Central memory CD8-positive, alpha-beta T cell (primary cell): ENCODE measurements at places on chromosomes 11 and 22.

DNA sequence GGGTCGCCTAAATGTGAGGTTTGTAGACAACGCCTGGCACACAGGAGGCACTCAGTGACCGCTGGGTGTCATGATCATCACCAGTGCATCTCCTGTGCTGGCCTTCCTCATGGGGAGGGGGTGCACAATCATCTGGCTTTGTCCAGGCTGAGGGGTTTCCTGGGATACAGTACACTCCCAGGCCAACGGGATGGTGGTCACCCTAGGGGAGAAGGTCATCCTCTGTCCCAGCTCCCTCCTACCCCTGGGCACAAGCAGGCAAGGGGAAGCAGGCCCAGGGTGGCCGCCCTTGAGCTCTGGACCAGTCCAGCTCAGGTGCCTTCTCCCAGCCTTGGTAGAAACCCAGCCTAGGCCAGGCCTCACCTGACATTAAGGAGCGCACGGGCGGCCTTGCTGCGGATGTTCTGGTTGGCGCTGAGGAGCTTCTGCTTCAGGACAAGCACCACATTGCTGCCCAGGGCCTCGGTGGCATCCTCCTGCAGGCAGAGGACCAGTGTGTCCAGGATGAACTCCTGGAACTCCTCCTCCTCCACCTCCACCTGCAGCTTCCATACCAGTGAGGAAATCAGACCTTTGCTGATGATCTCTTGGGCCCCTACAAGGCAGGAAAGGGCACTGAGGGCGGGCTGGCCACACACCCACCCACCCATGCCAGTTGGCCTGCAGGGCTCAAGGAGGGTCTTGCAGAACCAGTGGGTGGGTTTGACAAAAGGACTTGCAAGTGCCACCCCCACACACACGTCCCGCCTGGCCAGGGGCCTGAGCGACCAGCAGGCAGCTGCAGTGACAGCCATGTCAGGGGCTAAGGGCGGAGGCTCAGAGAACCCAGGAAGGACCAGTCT lies 6.6 kb upstream of the GNAZ start:
- peak; percentile 12 for DNase-seq

- DNase-seq: no peak
Observed at GRCh38 chr22:45096256-45096907, 67.3 kb upstream of the NUP50 start.

DNA sequence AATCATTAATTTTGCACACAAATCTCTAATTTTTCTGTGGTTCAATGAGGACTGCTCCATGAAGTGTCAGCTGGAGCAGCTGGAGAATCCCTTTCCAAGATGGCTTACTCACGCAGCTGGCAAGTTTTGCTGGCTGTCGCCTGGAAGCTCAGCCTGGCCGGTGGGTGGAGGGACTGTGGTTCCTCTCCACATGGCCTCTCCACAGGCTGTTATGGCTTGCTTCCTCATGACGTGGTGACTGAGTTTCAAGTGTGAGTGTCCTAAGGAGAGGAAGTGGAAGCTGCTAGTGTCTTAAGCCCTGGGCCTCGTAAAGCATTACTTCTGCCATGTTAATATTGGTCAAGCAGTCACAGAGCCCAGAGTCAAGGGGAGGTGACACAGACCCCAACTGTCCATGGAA lies 14.0 kb upstream of the NRIP3 start:
- DNase-seq: no peak

GRCh38 chr11:21710809-21711208 lies 482.1 kb upstream of the ANO5 start:
- DNase-seq: no peak

DNA sequence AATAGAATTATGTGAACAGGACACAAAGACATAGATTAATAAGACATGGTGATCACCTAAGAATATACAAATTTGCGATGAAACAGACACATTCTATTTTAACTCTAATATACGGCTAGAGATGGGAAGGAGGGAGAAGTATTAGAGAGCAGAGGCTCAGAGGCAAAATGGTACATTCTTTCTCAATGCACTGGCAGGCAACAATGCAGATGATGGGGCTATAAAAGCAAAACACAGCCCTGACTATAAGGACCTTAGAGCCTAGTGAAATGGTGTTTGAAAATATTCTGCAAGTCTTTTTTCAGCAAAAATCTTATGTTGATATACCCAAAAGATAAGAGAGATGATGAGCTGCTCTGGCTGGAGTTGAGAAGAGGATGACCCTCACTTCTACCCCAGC lies 13.1 kb downstream of the TCF20 start:
- no peak for DNase-seq

DNA sequence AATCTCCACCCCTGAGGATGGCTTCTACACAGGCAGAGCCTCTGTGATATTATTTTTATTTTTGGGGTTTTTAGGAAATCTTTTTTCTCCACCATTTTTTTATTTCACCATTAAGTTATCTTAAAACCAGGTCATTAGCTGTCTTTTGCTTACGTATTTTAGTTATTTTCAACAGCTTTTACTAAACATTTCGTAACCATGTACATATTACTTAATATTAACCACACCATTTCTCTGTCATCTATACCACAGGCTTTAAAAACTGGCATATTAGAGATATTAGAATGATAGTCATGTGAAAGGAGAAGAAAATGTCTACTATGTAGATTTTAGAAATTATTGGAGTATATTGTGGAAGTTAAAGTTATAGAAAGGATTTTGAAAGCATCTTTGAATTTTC lies 37.4 kb downstream of the YAP1 start:
- DNase-seq: no peak

DNA sequence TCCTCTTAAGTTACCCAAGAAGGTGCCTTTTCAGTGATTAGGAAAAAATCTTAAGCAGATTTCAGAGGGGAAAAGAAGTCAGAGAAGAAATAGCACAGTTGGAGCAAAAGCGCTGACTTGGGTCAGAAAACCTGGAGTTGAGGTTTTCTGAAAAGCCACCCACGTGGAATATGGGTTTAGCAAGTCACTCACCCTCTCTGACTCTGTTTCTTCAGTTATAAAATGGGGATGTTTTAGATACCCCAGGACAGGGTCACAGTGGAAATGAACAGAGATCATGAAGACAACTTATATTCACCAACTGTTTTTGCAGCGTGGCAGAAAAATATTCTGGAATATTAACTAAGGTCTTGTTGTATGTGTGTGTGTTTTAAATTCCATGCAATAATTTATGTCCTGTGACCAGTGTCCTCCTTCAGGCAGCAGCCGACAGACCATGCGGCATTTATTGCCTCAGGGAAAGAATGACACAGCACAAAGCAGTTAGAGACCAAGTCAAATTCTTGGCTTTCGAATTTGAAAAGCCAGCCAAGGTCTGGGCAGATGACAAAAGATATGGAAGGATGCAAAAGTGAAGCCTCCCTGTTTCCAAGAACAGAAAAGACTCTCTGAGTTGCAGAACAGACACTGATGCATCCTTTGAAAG lies 119.9 kb downstream of the MIAT start:
- no peak for DNase-seq

DNA sequence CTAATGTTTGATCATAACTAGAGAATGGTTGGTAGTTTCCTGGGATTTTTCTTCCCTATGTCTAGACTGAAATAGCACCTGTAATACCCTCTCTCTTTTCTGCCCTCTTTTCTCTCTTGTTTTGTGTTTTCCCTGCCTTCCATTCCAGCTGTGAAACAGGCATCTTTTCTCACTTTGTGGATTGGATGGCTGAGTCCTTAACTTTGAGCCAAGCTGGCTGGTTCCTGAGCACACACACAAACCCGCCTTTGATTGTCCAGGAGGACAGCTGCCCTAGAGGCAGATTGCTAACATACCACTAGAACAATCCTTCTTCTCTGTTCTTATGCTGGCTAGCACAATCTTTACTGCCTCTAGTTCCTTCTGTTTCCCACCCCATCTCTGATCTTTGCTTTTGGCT lies 17.7 kb downstream of the CTNND1 start:
- DNase-seq: no peak

GRCh38 chr11:87020336-87020735 lies 17.4 kb upstream of the TMEM135 start:
- DNase-seq: no peak

DNA sequence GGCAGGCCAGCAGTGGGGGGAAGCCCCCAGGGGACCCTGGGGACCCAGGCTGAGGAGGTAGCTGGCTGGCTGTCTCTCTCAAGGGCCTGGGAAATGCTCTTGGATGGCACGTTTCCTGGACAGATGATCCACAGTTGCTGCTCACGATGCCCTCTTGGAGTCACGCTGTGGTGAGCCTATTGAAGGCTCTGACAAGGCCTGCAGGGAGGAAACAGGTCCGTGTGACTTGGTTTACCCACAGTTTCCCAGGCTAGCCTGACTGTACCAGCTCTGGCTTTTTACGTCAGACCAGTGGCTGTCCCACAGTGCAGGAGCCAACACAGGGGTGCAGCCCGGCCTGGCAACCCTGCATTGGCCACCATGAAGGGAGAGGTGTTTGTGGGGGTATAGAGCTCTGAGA lies 29.2 kb upstream of the PPARA start:
- DNase-seq: no peak

DNA sequence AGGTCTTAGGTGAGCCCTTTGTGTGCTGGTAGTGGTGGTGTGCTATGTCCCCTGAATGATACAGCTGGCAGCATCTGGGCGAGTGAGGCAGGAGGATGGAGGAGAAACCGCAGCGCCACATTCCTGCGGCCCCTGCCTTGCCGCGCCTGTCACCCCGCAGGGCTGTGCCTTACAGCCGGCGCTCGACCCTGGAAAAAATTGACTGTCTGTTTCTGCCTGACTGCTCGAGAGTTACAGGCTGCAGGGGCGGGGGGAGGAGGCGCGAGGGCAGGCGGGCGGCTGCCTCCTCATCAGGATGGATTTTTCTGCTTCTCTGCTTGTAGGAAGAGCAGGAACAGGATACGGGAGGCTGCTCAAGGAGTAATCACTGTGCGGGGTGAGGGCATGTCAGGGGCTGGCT lies 443.4 kb downstream of the MIAT start:
- no peak for DNase-seq

GRCh38 chr11:37770145-37770544 lies 1172.1 kb upstream of the RAG2 start:
- no peak for DNase-seq

DNA sequence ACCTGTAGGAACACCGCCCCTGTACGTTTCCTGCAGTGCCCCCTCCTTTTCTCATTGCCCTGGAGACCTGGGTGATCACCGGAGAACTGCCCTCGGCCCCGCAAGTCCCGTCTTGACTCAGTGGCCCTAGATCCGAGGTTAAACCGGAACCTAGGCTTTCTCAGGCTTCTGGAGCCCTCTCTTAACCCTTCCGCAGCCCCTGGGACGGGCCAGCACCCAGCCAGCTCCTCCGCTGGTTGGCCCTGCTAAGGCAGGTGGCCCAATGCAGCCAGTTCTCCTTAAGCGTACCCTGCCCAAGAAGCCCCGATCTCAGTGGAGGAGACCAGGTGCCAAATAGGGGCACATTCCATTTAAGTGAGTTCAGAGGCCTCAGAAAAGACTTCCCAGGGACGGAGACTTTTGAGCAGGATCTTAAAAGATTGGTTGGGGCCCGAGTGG lies 776 bp downstream of the NLRX1 start:
- DNase-seq: no peak

DNA sequence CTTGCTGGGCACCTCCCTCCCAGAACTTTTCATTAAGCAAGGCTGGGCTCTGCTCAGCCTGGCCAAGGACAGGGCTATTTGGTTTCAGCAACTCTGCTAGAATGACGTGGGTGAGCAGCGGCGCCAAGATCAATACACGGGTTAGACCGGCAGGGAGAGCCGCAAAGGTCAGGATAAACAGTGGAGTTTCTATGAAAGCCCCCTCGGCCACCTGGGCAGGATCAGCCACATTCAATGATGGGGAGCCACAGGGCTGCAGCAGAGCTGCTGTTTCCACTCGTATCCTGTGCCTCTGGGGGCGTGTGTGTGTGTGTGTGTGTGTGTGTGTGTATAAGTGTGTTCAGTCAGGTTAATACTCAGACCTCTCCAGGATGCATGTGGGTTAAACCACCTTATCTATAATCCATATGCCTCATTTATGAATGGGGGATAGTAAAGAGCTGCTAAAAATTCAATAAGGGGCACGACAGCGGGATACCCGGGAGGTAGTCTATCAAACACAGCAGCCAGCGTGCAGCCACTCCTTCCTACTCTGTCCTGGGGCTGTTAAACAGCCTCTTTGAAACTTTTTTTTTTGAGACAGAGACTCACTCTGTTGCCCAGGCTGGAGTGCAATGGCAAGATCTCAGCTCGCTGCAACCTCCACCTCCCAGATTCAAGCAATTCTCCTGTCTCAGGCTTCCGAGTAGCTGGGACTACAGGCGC lies 34.8 kb downstream of the MYH9 start:
- DNase-seq: no peak

GRCh38 chr11:456533-456932 lies 6.5 kb downstream of the PTDSS2 start:
- DNase-seq: no peak

DNA sequence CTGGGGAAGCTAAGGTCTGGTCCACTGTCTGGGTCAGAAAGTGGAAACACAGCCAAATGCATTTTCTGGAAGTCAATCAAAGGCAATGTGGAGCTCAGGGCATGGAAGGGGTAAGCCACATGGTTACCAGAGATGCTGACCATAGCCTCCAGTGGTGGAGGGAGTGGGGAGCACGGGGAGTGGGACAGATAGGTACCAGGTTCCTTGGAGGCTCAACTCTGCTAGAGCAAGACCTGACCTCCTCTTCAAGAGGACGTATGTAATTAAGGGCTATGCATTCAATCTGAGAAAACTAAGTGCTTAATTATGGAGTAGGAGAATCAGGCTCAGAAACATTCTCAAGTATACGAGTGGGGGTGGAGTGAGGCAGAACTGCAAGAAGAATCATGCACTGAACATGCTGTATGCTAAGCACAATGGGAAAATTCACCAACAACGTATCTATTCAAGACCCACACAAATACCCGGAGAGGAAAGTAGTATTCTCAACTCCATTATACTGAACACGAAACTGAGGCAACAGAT lies 65.2 kb upstream of the PHOX2A start:
- no peak for DNase-seq

- DNase-seq: no peak
Observed at GRCh38 chr22:35544189-35544588, 3.6 kb downstream of the RASD2 start.
